Activated CD8-positive, alpha-beta memory T cell treated with anti-CD3 and anti-CD28 coated beads, Interleukin-2, amount 10 ng/mL, durations not matched to agents 7 days and 5 days (primary cell): ENCODE measurements at places on chromosomes 2 and 18.

DNA sequence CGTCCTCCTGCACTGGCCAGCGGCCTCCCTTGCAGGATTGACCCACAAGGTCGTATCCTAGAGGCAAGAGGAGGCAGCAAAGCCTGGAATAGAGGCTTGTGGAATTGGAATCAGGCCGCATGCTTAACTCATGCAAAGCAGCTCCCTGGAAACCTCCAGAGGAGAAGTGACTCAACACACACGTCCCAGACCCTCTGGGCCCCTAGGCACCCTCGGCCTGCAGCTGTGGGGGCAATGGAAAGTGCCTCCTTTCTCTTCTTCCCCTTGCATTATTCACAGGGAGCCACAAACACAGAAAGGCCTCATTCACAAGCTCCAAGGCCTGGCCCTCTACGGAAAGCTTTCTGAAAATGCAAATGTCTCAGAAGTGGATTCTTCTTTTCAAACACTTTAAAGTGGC is 19.6 kb downstream of the SPATA3 start:
- DNase-seq = no peak

- DNase-seq = no peak
Measured at GRCh38 chr2:59578349-59578748, 975.1 kb downstream of the BCL11A start.

- DNase-seq = no peak
Measured at GRCh38 chr2:128437204-128437565, 118.5 kb upstream of the HS6ST1 start.

DNA sequence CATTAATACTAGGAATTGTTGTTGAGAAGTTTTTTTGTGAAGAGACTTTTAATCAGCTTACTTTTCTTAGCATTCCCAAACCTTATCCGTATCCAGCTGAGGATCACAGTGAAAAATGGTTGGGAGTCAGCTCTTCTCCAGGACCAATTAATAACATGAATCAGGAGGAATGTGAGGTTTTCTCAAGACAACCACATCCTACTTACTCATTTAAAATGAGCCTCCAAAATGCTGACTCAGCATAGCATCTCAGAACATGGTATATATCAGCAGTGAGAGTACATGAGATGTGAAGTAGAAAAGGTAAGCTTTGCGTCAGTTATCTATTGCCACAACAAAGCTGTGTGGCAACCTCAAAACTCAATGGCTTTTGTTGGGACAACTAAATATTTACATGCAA is 140.3 kb downstream of the NRP2 start:
- DNase-seq = no peak

- no peak for DNase-seq
Measured at GRCh38 chr2:9594366-9595054, 36.3 kb downstream of the YWHAQ start.

DNA sequence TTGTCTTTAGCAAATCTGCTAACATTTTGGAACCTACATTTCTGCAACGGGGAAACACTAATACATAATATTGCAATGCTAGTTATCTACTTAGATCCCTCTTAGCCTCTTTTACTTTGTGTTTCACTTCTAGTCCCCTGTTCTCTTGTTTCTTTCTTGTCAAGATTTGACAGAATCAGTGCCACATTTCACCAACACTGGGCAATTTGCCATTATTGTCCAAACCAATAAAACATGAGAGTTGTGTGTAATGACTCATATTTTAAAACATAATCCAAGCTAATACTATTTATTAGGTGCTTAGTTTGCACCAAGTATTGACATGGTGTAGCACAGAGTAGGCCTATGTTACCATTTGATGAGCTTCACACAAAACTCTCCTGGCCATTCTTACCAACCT is 33.7 kb upstream of the ACVR1C start:
- DNase-seq = no peak

DNA sequence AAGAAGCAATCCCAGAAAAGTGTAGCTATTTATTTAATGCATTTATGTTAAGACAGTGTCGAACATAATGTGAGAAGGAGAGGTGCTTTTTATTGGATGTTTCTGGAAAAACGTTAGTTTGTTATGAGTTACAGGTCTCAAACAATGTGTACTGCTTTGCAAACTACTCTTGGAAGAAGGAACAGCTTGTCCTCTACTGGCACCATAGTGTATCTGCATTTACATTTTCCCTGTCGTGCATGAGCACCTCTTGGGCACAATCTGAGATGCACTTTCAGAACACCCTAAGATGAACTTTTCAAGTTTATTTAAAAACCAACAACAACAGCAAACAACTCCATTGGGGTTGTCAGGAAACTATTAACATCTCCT is 22.8 kb downstream of the CCNYL1 start:
- DNase-seq = no peak

- no peak for DNase-seq
Measured at GRCh38 chr2:68435615-68436014, 31.5 kb downstream of the FBXO48 start.

DNA sequence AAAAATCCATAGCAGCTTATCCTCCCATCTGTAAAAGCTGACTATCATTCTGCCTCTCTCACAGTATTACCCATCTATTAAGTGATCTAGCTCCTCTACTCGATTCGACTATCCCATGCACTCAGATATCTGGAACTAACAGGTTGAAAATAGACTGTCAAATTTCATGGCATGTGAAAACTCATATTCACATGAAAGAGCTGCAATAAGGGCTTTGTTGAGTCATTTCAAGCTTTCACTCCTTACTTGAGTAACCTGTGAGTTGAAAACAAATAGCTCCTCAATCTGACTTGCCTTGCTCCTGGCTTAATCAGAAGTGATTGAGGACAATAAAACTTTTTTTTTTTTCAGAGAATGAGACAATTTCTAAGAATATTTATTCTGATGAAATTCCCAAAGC is 192.4 kb upstream of the ERBB4 start:
- no peak for DNase-seq

DNA sequence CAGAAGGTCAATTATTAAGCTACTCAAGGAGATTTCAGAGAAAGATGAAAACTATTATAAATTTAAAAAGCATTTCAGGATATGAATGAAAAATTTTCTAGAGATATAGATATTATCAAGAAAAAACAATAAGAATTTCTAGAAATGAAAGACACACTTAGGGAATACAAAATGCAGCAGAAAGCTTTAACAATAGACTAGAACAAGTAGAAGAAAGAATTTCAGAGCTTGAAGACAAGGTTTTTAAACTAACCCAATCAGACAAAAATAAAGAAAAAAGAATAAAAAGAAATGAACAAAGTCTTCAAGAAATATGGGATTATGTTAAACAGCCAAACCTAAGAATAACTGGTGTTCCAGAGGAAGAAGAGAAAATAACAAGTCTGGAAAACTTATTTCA is 34.4 kb downstream of the FLACC1 start:
- DNase-seq = no peak

DNA sequence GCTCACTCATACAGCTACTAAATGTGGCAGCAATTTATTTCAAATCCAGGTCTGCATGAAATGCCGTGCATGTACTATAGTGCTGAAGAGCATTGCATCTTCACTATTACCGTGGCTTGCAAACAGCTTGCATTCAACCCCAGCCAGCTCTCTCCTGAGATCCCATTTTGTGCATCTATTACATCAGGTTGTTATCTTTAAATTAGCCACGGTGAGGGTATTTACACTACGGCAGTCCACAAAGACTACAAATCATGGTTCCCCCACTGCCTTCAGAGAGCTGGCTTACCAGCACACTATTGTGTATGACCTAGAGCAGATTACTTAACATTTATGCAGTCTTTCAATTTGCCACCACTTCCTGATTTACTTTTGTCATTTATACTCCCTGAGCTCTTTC is 621.3 kb upstream of the LRATD1 start:
- DNase-seq = no peak

DNA sequence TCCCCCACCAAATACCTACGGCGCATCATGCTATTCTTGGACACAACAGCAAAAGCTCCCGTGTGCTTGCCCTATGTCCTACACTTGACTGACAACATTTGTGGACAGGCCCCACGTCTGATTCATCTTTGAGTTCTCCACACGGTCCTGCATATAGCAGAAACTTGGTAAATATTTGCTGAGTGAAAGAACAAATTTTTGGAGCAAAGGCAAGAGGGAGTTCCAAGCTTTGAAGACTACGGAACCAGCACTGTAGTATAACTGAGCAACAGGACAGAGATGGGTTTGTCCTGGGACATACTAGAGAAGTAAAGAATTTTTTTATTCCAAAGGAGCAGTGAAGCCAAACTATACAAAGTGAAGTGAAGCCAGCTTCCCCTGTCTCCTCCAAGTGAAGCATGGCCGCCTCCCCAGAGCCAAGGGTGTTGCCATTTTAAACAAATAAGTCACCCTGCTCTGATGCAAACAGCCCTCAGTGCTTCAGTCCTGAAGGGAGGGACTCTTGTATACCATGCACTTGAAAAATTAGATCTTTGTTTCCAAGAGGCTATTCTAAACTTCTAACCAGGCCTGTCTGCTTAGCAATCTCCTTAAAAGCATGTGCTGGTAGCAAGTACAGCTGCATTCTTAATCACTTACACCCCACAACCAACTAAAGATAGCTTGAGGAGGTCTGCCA is 35.9 kb downstream of the SPRED2 start:
- no peak for DNase-seq

DNA sequence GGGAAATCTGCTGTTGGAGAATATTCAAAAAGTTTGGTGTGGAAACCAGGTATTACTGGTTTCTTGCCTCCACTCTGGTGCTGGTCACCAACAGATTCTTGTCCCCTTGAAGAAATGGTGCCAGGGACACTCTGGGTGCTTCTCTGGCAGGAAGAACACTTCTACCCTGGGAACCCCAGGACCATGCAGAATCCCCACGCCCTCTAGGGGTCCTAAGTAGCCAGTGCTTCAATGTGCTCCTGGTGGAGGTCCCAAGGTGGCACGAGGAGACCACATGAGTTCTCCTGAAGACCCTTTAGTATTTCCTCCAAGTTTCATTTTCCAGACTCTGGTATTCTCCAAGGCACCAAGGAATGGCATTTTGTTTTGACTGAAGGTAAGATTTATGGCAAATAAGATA is 380.6 kb downstream of the TSN start:
- no peak for DNase-seq

DNA sequence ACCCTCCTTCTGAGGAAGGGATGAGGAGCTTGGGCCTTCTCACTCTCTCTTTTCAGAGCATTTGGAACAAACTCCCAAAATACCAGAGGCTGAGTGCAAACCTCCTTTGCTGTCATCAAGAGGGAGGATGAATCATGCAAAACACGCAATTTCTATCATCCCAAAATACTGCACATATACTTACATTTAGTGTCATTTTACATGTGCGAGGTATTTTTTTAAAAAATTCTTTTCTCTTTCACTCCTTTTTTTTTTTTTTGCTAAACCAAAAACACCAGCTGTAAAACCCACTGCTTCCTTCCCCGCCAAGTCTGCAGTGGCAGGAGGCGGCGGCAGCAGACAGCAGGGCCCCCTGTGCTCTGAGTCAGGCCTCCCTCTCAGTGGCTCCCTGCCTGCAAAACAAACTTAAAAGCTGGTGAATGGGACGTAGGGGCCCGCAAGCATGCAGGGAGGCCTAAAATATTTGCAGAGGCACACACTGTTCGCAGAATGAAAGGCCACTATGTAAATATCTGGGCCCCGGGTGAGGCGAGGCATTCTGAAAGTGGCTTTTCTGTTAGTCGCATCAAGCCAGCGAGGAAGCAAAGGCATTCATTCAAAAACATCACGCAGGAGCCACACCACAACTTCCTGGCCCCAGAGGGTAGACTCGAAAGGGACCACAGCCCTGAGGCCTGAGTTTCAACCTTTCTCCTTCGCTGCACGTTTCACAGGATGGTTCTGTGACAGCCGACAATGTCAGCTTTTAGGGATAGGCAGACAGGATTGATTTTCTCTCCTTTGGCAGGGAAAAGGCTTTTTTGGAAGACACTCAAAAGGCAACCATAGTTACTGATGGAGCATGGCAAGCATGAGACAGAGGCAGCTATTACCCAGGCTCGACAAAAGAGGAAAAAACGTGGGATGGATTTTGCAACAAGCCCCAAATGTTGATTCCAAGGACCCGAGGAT is 73.4 kb downstream of the ACTR2 start:
- DNase-seq = peak; percentile 91
